ENCODE measurements at places on chromosomes 2 and 18. TPM values are rescaled to one million over a fixed set of nuclear protein-coding genes. Genes with fewer than 3 reads are reported as not detected.

- H3K27ac ChIP-seq, result no peak overlapping the region
- peaks cover 53% of the 10 kb centered on the region for H3K27me3 ChIP-seq
- no peaks in the 10 kb centered on the region for H3K36me3 ChIP-seq
- no peak for DNase-seq
- H3K4me3 ChIP-seq, result no peak overlapping the region
- no peaks in the 10 kb centered on the region for H3K4me1 ChIP-seq
Observed at GRCh38 chr18:59233017-59233410, 13.1 kb downstream of the GRP start.

- H3K4me3 ChIP-seq, result no peak overlapping the region
- no peak overlapping the region for H3K27ac ChIP-seq
- no peaks in the 10 kb centered on the region for H3K36me3 ChIP-seq
- no peaks in the 10 kb centered on the region for H3K27me3 ChIP-seq
Observed at GRCh38 chr2:133139847-133140533, 428.3 kb downstream of the NCKAP5 start.

DNA sequence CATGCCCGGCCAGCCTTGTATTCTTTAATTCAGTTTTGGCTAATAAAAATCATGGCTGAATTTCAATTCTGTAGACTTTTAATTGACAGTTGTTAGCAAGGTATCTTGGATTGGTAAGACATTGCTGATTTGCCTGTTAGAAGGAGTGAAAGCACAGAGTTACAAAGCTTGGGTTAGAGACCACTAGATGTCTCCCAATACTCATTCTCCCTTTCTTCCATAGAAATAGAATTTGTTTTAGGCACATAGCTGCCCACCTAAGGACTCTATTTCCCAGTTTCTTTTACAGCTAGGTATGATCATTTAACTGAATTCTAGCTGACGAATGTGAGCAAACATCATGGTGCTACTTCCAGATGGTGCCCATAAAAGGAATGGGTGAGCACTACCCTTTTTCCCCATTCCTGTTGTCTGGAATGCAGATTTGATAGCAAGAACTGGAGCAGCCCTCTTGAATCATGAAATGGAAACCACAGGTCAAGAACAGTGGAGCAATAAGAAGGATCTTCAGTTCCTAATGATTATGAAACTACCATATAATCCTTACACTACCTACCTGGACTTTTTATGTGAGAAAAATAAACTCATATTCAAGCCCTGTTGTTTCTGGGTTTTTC lies 17.5 kb downstream of the PECR start:
- H3K4me1 ChIP-seq, result no peaks in the 10 kb centered on the region
- DNase-seq, result no peak
- H3K27ac ChIP-seq, result no peak overlapping the region
- no peak overlapping the region for H3K4me3 ChIP-seq
- H3K27me3 ChIP-seq, result no peaks in the 10 kb centered on the region

GRCh38 chr2:3498783-3499394 lies 20.4 kb downstream of the ADI1 start:
- DNase-seq, result no peak
- peaks cover 81% of the 10 kb centered on the region for H3K36me3 ChIP-seq
- no peaks in the 10 kb centered on the region for H3K27me3 ChIP-seq

DNA sequence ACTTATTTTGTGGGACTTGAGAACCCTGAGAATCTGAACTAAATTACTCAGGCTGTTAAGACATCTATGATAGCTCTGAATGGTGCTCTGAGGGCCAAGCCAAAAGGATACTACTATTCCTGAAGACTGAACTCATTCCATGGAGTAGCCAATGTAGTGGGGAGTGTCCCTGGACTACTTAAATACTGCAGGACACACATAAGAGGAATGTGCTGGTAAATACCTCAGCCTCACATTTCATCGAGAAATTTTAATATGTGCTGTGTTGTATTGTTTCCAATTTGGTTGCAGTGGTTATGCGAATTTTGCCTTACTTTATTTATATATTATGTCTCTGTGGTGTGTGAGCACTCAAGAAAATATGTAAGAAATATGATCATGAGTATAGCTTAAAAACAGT lies 264.4 kb upstream of the FIGN start:
- no peak for DNase-seq
- no peak overlapping the region for H3K4me3 ChIP-seq
- H3K4me1 ChIP-seq, result no peaks in the 10 kb centered on the region
- H3K36me3 ChIP-seq, result no peaks in the 10 kb centered on the region

- DNase-seq, result no peak
- no peaks in the 10 kb centered on the region for H3K36me3 ChIP-seq
- no peak overlapping the region for H3K4me3 ChIP-seq
- no peak overlapping the region for H3K27ac ChIP-seq
- H3K4me1 ChIP-seq, result no peaks in the 10 kb centered on the region
- H3K27me3 ChIP-seq, result no peaks in the 10 kb centered on the region
Observed at GRCh38 chr18:35397976-35398375, 20.8 kb upstream of the ZNF396 start.

- peaks cover 58% of the 10 kb centered on the region for H3K36me3 ChIP-seq
- H3K27me3 ChIP-seq, result no peaks in the 10 kb centered on the region
- H3K27ac ChIP-seq, result no peak overlapping the region
- peak; percentile 18 for DNase-seq
- no peak overlapping the region for H3K4me3 ChIP-seq
Observed at GRCh38 chr2:171319164-171319810, 114.5 kb downstream of the METTL8 start.

DNA sequence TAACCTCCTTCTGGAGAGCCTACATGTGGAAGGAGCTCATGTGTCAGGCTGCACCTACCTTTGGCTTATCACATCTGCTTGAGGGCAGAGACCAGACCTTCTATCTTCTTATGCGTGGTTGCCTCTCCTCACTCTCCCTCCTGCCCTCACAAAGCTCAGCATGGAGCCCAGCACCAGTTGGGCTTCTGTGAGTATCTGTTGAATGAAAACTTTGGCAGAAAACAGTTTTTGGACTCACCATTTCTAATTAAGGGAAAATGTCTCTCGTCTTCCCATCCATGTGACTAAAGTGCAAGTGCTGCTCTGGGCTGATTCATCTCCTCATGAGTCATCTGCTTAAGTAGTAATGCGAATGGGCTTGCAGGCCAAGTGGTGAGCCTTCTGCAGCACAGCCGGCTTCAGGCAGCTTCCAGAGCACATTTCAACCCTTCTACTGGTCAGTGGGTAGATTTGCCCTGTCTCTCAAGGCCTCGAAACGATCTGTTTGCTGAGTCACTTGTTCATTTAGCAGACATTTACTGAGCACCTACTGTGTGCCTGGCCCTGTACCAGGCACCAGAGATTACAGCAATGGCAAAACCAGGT lies 102.6 kb downstream of the VSNL1 start:
- H3K4me3 ChIP-seq, result peak overlapping the region; percentile 1
- peaks cover 31% of the 10 kb centered on the region for H3K4me1 ChIP-seq
- peak; percentile 94 for DNase-seq
- H3K27me3 ChIP-seq, result no peaks in the 10 kb centered on the region

- H3K27me3 ChIP-seq, result no peaks in the 10 kb centered on the region
- DNase-seq, result peak; percentile 7
- H3K4me1 ChIP-seq, result peaks cover 14% of the 10 kb centered on the region
- H3K27ac ChIP-seq, result peak overlapping the region; percentile 65
Observed at GRCh38 chr2:235769046-235769445, 275.2 kb downstream of the AGAP1 start.

DNA sequence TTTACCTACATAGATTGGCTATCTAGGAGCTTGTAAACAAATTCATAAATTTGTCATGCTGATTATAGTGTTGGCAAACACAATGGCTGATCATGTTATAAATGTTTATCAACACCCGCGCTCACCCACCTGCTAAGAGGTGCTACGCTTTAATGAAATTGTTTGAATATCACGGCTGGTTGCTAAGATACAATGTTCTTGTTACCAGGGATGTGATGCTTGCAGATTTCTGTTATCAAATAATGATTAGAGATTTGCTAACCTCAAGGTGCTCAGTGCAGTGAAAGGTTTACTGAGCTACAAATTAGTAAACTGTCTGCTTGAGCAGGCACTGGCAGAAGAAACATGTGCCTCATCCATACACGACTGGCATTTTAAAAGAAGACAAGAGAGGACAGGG lies 160.0 kb upstream of the ZEB2 start:
- no peaks in the 10 kb centered on the region for H3K4me1 ChIP-seq
- no peaks in the 10 kb centered on the region for H3K36me3 ChIP-seq
- H3K27me3 ChIP-seq, result no peaks in the 10 kb centered on the region
- no peak overlapping the region for H3K4me3 ChIP-seq
- no peak for DNase-seq

GRCh38 chr18:33269223-33269622 lies 171.3 kb downstream of the CCDC178 start:
- H3K27ac ChIP-seq, result no peak overlapping the region
- H3K36me3 ChIP-seq, result no peaks in the 10 kb centered on the region
- DNase-seq, result no peak
- peaks cover 15% of the 10 kb centered on the region for H3K27me3 ChIP-seq
- H3K4me1 ChIP-seq, result no peaks in the 10 kb centered on the region

- H3K4me1 ChIP-seq, result peaks cover 9% of the 10 kb centered on the region
- H3K27me3 ChIP-seq, result no peaks in the 10 kb centered on the region
- no peak for DNase-seq
- H3K27ac ChIP-seq, result no peak overlapping the region
- no peak overlapping the region for H3K4me3 ChIP-seq
Observed at GRCh38 chr2:224922142-224922727, 120.0 kb downstream of the DOCK10 start.

GRCh38 chr2:128003463-128003862 lies 24.4 kb downstream of the SAP130 start:
- no peak for DNase-seq
- H3K27ac ChIP-seq, result no peak overlapping the region
- no peaks in the 10 kb centered on the region for H3K4me1 ChIP-seq
- H3K36me3 ChIP-seq, result peaks cover 98% of the 10 kb centered on the region
- no peaks in the 10 kb centered on the region for H3K27me3 ChIP-seq

DNA sequence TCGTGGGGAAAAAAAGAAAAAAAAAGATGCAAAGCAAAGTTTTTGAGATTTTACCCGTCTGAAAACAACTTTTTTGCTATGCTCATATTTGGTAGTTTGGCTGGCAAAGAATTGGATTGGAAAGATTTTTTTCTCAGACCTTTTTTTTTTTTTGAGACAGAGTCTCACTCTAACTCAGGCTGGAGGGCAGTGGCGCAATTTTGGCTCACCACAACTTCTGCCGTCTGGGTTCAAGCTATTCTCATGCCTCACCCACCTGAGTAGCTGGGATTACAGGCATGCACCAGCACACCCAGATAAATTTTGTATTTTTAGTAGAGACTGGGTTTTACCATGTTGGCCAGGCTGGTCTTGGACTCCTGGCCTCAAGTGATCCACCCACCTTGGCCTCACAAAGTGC lies 56.3 kb upstream of the TANC1 start:
- H3K27me3 ChIP-seq, result no peaks in the 10 kb centered on the region
- no peaks in the 10 kb centered on the region for H3K4me1 ChIP-seq
- DNase-seq, result peak; percentile 27
- H3K36me3 ChIP-seq, result no peaks in the 10 kb centered on the region

DNA sequence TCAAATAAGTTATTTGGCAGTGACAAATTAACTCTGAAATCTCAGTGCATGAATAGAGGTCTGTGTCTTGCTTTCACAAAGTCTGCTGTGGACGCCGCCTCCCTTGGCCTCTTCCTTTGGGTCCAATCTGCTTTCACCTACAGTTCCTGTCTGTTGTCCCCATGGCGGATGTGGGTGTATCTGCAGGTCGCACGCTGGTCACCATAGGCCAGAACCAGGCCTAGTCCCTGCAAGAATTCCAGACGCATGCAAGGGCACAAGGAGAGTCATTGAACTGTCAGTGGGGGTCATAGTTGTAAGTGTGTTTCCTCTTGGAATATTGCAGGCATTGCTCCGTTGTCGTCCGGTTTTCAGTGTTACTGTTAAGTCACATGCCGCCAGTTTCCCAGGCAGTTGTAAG lies 7.4 kb downstream of the SOCS6 start:
- DNase-seq, result no peak
- peaks cover 45% of the 10 kb centered on the region for H3K4me1 ChIP-seq
- H3K27me3 ChIP-seq, result no peaks in the 10 kb centered on the region
- no peak overlapping the region for H3K4me3 ChIP-seq

GRCh38 chr2:290090-290722 lies 2.3 kb upstream of the ALKAL2 start:
- peaks cover 7% of the 10 kb centered on the region for H3K4me1 ChIP-seq
- peak; percentile 27 for DNase-seq
- H3K27ac ChIP-seq, result no peak overlapping the region
- H3K36me3 ChIP-seq, result no peaks in the 10 kb centered on the region
- peak overlapping the region; percentile 31 for H3K4me3 ChIP-seq
- peaks cover 7% of the 10 kb centered on the region for H3K27me3 ChIP-seq

DNA sequence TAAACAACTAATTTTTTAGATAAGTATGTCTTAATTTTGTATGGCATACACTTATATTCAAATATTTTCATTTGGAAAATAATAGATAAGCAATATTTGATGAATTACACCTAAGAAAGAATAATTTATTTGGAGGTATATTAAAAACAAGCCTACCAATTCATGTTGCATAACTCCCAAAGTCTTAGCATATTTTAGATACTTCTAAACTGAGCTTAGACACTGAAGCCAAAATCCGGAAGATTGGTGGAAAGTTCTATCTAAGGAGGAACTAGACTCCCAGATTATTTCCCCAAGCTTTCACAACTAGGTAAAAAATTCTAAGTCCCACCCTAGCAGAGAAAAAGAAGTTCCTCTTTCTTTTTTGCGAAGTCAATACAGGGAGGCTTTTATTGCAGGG lies 221.0 kb upstream of the MMADHC start:
- H3K36me3 ChIP-seq, result no peaks in the 10 kb centered on the region
- no peak for DNase-seq
- no peak overlapping the region for H3K27ac ChIP-seq
- H3K4me1 ChIP-seq, result no peaks in the 10 kb centered on the region
- H3K4me3 ChIP-seq, result no peak overlapping the region

GRCh38 chr2:199273042-199273511 lies 184.7 kb downstream of the SATB2 start:
- H3K4me1 ChIP-seq, result peaks cover 6% of the 10 kb centered on the region
- H3K4me3 ChIP-seq, result no peak overlapping the region
- H3K36me3 ChIP-seq, result peaks cover 22% of the 10 kb centered on the region

GRCh38 chr18:42174909-42175308 lies 219.9 kb downstream of the PIK3C3 start:
- H3K27me3 ChIP-seq, result no peaks in the 10 kb centered on the region
- DNase-seq, result peak; percentile 55
- no peak overlapping the region for H3K4me3 ChIP-seq
- no peaks in the 10 kb centered on the region for H3K36me3 ChIP-seq

The PJVK gene
- total RNA-seq, result 7.4 TPM

The CCDC74B gene
- total RNA-seq, result 0.61 TPM

The L3MBTL4 gene
- not detected for total RNA-seq

The RNF25 gene
- 58.9 TPM for total RNA-seq

The CTLA4 gene
- total RNA-seq, result not detected
